ENCODE measurements at places on chromosomes 2 and 18. TPM values are rescaled to one million over a fixed set of nuclear protein-coding genes. Genes with fewer than 3 reads are reported as not detected.

The DCDC2C gene
- total RNA-seq: not detected

The FKBP7 gene
- 18.3 TPM for total RNA-seq

The RGPD6 gene
- total RNA-seq: 25.4 TPM

The SERPINB5 gene
- not detected for total RNA-seq

The POMC gene
- 0.69 TPM for total RNA-seq

The SERPINB4 gene
- total RNA-seq: not detected

The HK2 gene
- total RNA-seq: 11.0 TPM

The ZNF516 gene
- total RNA-seq: 20.9 TPM

The PLCL1 gene
- total RNA-seq: 3.4 TPM

The MOCOS gene
- 0.85 TPM for total RNA-seq

The ACADL gene
- total RNA-seq: not detected

The ADAM17 gene
- 52.9 TPM for total RNA-seq

The SAP130 gene
- 34.3 TPM for total RNA-seq

The SNORC gene
- 4.0 TPM for total RNA-seq

The ABCG5 gene
- not detected for total RNA-seq

The NT5DC4 gene
- not detected for total RNA-seq

The LRPPRC gene
- total RNA-seq: 94.0 TPM

The ERMN gene
- not detected for total RNA-seq

The GAREM2 gene
- 4.5 TPM for total RNA-seq

The MPV17 gene
- 74.7 TPM for total RNA-seq

The OLA1 gene
- total RNA-seq: 93.9 TPM

The MGAT4A gene
- 42.2 TPM for total RNA-seq
